ENCODE measurements at places on chromosomes 4 and X.
A peak's percentile ranks its signal among the peaks of the same experiment; 100 is the strongest.

DNA sequence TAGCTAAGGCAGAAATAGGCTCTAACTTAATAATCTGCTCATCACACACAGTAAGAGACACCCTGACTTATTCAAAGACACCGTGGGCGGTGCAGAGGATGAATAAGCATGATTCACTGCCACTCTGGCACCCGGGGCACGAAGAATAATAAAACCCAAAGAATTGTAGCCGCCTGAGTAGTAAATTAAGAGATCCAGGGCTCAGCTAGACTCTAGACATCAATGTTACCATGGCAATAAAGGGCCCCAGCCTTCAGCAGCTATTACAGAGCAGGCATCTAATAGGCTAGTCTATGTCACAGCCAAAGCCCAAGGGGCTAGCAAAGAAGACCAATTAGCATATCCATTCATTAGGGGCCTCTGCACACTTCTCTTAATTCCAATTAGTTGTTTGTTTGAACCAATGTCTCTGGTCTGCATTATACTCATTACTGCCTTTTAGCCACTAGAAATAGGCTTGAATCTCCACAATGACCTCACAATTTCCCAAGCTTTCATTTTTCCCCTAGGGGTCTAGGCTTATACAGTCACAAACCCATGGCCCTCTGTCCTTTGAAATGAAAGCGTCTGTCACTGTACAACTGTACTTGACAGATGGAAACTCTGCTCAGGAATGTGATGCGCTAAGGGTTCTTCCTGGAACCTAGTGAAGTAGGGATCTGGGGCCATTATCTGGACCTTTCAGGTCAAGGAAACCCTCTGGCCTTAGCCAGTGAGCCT lies 3.0 kb upstream of the ATP1B4 start:
- no peak for DNase-seq

DNA sequence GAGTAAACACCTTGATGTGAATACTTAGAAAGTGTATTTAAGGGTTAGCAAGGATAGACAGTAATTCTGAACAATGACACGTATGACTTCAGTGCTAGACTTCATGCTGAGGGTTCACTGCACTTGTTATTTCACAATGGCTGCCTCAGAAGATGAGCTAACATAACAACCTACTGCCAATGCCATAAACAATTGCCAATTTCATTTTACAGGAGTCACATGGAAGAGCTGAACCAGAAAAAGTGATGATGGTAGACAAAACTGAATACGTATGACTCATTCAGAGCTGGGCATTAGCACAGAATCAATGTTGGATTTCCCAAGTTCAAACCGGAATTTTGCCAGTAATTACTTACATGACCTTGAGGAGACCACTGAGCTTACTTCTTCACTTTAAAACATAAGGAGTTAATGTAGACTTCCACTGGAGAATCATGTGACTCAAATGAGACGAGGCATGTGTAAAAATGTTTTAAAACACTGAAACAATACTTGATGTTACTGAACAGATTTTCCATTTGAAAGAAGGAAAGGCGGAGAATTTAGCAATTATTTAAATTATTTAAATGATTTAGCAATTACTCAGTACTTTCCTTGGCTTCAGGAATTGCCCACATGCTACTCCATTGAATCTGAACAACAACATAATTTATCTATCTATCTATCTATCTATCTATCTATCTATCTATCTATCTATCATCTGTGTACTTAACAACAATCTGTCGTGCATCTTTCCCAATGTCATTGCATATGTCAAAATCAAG lies 868.5 kb upstream of the SLIT2 start:
- DNase-seq, result peak; percentile 12

DNA sequence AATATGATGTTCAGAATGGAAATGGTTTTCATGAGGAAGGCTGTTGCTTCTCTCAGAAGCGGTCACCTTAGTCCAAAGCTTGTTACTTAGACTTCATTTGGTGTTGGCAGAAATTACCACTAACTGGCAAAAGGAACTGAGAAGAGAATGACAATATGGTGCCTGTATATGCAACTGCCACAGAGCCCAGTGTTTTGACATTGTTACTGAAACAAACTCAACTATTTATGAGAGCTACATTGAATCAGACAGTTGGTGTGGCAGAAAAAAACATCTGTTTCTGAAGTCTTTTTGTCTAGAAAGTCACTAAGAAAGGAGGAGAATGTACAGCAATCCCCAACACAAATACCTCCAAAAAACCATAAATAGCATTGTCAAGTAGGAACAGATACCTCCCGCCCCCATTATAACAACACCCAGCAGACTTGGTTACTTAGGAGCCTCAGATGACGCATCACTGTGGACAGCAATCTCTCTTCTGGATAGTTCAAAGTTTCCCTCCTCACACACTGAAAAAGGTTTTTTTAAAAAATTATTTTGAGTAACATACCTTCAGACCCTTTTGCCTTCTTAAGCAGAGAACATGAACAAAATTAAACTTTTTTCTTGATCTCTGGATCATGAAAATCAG lies 92.2 kb downstream of the MAML3 start:
- DNase-seq, result no peak

- no peak for DNase-seq
Observed at GRCh38 chrX:24231641-24232179, 82.2 kb downstream of the SUPT20HL2 start.

- peak; percentile 50 for DNase-seq
Observed at GRCh38 chr4:94669672-94670664, 87.8 kb upstream of the BMPR1B start.

- DNase-seq, result no peak
Observed at GRCh38 chrX:14013054-14013453, 16.6 kb downstream of the GEMIN8 start.

- DNase-seq, result no peak
Observed at GRCh38 chrX:24498181-24498580, 33.1 kb downstream of the PDK3 start.

DNA sequence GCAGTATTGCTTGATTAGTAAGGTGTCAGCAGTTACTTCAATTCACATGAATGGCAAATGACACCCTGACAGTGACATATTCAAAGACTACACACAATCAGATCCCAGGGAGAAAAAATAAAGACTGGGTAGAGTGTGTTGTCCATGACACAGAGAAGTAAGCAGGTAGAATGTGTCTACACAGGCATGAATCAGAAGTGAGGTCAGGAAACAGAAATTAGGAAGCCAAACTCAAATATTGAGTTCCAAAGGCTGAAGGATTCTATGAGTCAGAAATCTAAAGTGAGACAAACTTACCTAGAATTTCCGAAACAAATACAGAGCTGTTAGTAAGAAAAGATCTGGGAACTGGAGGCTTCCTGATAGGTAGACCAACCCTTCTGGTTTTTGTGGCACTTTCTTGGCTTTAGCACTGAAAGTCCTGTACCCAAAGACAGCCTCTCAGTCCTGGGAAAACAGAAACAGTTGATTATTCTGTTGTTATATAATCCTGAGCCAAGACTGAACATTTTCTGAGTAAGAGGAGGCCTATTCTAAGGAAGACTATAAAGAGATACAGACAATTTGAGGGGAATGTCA lies 24.3 kb upstream of the GLRA2 start:
- DNase-seq, result no peak

DNA sequence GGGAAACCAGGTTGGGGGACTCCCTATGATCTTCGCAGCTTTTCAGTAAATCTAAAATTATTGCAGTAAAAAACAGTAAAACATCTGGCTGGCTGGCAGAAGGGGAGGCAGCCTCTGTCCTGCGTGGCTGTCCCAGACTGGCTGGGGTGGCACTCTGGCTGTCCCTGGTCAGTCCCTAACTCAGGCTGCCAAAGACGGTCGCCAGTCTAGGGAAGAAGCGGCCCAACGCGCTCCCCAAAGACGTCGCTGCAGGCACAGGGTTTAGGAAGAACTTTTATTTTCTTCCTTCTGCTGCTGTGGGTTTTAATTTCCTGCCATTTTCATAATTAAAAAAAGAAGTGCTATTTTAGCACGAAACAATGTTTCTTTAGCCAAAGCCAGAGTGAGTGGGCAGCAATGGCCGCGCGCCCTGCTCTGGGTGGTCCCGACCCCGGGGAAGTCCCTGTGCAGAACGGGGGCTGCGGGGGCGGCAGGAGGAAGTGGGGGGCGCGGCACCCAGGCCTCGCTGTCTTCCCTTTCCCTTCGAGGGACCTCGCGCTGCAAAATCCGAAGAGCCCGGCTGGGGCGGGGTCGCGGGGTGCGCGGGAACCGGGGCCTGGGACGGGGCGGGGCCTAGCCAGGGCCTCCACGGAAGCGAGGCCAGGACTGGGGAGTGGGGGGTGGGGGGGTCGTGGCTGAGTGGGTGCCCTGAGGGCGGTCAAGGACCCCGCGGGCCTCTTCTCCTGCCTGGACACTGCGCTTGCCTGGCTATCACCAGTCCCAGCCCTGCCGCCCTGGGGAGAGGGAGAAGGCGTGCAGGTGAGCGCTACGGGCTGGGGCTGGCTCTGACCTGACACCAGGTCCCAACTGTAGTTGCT lies 6.3 kb upstream of the LETM1 start:
- no peak for DNase-seq

- DNase-seq, result no peak
Observed at GRCh38 chr4:100968046-100968445, 379.3 kb downstream of the PPP3CA start.

GRCh38 chr4:87835197-87835596 lies 2.4 kb downstream of the MEPE start:
- no peak for DNase-seq

DNA sequence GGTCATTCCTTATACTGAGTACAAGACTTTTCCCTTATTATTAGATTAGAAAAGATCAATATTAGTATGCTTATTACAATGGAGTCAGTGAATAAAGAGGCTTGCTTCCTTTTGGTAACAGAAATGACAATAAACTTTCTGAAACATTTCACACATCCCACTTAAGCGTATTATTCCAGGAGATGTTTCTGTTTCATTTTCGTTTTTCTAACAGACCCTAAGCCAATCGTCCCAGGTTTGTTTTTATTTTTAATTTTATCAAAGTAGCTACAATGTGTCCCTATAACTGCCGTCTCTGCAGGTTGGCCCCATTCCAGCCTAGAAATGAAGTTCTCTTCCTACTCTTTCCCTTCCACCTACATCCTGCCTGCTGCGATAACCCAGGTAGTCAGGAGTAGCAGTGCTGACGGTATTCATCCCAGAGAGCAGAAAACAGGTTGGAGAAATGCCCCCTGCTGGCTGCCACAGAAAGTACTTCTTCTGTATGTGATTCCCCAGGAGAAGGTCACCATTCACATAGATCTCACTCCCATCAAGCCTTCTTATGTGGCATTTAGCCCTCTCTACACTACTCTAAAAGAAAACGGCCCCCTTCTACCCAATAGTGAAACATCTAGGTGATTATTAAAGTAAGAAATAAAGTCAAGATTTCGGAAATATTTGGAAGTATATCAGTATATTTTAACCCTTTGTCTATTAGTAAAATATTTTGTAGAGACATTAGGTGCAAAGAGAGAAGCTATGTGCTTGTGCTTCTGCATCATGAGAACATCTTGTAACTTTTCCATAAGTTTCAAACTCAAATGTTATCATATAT lies 40.4 kb downstream of the ENPEP start:
- DNase-seq, result no peak

- DNase-seq, result no peak
Observed at GRCh38 chrX:121179972-121180371, 132.6 kb downstream of the GLUD2 start.

DNA sequence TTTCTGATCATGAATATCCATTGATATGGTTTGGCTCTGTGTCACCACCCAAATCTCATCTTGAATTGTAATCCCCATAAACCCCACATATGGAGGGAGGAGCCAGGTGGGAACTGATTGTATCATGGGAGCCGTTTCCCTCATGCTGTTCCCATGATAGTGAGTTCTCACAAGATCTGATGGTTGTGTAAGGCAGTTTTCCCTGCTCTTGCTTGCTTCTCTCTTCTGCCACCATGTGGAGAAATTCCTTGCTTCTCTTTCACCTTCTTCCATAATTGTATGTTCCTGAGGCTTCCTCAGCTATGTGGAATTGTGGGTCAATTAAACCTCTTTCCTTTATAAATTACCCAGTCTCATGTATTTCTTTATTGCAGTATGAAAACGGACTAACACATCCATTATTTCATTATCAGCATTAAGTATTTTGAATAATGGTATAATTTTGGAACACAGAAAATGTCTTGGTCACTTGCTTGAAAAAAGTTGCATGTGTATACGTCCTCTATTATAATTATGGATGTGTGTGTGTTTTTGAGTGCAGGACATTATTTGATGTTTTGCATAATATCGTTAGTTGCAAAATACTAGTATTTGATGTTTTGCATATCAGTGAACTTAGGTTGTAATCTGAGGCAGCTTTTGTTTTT lies 334.6 kb downstream of the PCDH10 start:
- DNase-seq, result no peak

GRCh38 chr4:26784207-26784865 lies 76.3 kb upstream of the STIM2 start:
- no peak for DNase-seq

DNA sequence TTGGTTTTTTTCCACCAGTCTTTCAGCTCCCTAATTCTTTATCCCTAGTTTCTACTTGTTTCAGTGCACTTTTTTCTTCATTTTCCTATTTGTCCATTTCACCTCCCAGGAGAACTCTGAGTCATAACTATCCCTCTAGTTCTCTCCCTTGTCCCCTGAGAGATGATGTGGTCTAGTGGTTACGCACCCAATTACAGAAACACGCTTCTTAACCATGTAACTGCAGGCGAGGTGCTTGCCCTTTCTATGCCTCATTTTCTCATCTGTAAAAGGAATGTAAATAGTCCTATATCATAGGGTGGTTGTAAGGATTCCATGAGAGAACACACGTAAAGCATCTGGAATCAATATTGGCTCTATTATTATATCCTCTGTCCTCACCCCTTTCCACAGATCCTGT lies 8.8 kb upstream of the GRPR start:
- peak; percentile 83 for DNase-seq

- no peak for DNase-seq
Observed at GRCh38 chr4:73223258-73223650, 35.3 kb downstream of the ANKRD17 start.

- DNase-seq, result no peak
Observed at GRCh38 chr4:102403116-102403515, 57.8 kb upstream of the SLC39A8 start.

DNA sequence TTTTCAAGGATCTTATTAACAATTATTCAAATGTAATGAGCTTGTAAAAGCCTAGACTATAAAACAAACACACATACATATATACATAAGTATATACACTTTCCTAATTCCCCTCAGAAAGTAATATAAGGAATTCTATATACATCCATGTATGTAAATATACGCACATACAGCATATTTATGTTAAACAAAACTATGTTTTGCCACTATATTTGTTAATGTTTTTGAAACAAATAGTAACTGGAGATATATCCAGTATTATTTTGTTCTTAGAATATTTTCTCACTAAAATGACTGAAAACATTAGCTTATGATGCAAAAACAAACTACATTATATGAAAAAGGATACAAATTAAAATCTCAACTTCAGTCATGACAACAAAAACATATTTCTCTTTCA lies 85.1 kb downstream of the FBXO8 start:
- no peak for DNase-seq

- no peak for DNase-seq
Observed at GRCh38 chr4:55111601-55112000, 13.8 kb downstream of the KDR start.

- DNase-seq, result no peak
Observed at GRCh38 chrX:2723286-2723879, 28.5 kb upstream of the XG start.

Data from brain pericyte (primary cell).